ENCODE measurements at places on chromosomes 3 and 15.

DNA sequence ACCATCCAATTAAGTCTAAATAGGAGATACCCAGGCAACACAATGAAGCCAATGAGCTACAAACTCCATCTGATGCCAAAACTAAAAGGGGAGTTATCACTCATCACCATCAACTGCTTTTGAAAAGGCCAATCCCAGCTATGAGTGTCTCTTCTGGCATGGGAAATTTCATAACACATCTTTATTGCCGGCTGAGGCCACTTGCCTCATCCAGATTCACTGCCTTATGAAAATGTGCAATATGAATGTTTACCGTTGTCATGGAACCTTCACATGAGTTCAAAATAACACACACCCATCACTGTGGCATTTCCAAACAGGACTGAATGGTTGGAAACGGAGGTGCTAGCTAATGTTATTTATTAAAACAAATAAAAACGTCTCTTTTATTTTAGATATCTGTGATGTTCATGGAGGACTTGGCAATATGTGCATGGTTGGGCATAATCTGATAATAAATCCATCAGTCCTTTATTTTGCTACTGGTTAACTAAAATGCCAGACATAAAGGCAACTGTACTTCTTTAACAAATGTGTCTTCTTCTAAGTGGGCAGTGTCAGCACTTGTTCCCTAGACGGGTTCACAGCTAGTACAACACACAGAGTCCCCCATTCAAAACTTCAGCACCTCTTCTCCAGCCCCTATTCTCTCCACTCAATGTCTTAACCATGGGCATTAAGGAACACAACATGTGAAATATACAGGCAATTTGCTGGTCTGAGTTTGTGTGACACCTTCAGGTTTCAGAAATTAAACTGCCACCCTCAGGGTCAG, 143.9 kb downstream of the MAGI1 start:
- peak; percentile 86 for DNase-seq

GRCh38 chr3:38970851-38971638, 80.7 kb downstream of the SCN11A start:
- no peak for DNase-seq

DNA sequence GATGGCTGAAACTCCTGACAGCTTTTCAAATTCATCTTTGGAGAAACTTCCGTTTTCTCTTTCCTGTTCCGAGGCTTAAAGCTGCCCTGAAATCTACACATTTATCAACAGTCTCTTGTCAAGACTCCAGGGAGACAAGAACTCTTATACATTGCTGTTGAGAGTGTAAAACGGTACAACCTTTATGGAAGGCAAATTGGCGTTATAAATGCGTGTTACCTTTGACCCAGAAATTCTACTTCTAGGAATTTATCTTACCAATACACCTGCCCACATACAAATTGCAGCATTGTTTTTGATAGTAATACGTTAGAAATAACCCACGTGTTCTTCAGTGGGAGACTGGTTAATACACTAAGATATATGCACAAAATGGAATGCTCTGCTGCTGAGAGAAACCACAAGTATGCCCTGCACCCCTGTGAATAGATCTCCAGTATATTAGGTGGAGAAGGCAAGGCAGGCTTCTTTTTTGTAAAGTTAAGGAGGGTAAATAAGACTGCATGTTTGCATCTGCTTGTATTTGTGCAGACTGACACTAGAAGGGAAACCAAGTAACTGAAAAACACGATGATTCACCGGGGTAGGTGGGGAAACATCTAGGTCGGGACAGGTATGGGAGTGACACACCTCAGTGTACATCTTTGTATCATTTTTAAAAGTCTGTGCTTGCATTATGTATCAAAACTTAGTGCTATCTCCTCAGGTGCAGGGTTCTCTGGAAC, 97.5 kb downstream of the IGF1R start:
- DNase-seq: no peak

- peak; percentile 72 for DNase-seq
Measured at GRCh38 chr3:27559835-27560234, 75.7 kb upstream of the SLC4A7 start.
